ENCODE measurements at places on chromosomes 16 and 17.
A peak's percentile ranks its signal among the peaks of the same experiment; 100 is the strongest.

DNA sequence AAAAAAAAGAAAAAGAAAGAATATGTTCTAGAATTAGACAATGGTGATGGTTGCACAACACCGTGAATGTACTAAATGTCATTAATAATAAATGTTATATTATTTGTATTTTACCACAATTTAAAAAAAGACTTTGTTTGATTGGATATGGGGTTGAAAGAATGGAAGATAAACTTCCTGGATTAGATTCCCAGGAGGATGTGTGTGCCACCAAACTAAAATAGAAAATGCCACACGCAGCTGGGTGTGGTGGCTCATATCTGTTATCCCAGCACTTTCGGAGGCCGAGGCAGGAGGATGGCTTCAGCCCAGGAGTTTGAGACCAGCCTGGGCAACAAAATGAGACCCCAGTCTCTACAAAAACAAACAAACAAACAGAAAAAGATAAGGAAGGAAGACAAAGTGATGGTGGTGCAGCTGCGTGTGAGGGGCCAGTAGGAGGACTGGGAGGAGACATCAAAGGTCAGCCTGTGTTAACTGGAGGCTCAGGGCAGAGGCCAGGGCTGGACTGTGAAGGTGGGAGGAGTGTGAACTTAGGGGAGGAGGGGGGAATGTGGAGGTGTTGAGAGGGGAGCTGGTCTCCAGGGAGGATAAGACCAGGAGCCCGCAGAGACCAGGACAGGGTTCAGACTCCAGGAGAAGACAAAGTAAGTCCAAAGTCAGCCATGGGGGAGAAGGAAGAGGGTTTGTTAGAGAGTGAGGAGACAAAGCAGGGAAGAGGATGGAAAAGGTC is 4.1 kb downstream of the PECAM1 start:
- DNase-seq: no peak

DNA sequence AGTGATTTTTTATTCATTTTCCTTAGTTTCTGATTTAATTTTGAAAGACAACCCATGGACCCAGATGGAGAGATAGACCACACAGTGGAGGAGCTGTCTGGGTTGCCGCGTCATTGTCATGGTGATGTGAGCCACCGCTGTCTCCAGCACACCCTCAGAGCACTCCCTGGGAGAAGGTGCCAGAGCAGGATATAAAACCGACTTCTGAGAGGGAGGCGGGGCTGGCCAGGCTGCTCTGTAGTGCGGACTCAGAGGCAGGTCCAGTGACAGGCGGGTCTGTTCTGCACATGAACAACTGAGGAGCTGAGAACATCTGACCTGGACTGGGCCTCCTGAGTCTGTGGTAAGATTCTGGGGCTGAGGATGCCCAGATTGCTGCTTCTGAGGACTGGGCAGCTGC is 216.3 kb upstream of the NLRP1 start:
- no peak for DNase-seq

DNA sequence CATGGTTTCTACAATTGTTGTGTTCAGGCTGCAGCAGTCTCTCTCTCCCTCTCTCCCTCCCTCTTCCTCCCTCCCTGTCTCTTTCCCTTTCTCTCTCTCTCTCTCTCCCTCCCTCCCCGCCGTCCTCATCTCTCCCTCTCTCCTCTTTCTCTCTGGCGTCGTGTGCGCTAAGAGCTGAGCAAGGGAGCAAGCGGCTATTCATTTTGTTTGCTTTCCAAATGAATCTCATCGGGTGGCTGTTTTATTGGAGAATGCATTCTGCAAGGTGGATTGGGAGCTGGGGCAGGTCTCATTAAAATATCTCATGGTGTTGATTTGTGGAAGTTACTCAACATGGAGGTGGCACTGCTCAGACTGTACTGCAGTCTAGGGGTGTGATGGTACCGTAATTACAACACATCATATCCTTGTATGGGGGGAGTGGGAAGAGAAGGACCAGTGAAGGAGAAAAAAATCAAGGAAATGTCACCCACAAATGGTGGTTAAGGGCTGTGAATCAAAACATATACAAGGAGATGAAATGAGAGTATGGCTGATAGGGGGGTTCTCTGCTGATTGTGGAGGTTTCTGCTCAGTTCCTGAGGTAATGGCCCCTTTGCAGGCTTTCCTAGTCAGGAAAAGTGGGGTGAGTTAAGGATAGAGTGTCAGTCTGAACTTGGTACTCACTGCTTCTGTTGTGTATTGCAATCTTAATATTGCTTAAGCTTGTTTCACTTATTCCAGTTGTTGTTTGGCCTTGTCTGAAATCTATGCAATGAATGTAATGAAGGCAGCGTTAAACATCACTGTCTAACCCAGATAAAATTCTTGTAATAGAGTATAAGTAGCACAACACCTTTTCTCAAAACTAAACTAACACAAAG is 2.7 kb downstream of the MSL1 start:
- DNase-seq: no peak

DNA sequence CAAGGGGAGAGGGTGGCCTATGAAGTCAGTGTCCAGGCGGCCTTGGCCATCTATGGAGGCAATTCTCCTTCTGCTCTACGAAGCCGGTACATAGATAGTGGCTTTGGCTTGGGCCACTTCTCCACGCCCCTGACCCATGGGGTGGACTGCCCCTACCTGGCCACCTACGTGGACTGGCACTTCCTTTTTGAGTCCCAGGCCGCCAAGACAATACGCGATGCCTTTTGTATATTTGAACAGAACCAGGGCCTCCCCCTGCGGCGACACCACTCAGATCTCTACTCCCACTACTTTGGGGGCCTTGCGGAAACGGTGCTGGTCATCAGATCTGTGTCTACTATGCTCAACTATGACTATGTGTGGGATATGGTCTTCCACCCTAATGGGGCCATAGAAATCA is 17.3 kb downstream of the AOC3 start:
- no peak for DNase-seq

DNA sequence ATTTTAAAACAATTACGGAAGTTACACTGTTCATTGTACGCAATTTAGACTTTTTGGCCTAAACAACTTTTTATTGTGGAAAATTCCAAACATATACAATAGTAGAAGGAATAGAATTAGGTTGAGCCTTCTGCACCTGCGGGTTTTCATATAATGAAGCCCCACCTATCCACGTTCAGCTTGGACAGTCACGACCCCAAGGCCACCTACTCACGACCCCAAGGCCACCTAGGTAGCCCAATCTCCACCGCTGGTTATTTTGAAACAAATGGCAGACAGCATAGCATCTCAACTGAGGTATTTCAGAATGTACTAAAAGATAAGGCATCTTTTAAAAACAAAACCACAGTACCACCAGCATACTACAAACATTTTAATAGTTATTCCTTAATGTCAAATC is 631 bp downstream of the NLRC5 start:
- no peak for DNase-seq

GRCh38 chr16:22685459-22685830 is 128.5 kb upstream of the HS3ST2 start:
- no peak for DNase-seq

DNA sequence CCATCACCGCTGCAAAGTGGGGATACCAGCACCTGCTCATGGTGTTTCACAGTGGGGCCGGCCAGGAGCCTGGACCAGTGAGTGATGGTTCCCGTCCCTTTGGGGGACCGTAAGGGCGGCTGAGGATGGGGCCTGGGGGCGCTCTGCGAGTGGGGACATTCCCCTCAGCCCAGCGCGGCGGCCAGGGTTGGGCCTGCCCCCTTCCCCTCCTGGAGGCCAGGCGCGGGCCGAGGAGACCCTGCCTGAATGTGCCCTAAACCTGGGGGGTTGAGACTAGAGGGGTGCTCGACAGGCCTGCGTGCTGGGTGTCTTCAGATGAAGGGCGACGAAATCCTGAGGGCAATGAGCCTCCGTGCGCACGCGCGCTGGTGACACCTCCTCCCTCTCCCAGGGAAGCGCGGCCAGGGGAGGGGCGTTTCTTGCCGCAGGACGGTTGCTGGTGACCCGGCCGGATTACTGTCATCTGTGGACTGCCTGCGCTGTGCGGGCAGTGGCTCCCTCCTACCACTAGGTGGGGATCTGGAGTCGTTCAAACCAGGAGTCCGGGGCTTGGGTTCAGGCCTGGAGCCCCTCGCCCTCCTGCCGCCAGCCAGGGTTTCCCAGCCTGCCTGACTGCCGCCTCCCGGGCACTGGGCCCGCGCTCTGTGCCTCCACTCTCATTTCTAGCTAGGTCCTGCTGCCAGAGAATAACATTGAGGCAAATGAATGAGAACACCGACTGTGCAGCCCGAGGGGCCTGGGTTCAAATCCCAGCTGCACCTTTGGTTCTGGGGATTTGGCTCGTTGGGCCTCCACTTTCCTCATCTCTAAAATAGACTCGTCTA is 17.1 kb downstream of the TBX2 start:
- DNase-seq: peak; percentile 81

DNA sequence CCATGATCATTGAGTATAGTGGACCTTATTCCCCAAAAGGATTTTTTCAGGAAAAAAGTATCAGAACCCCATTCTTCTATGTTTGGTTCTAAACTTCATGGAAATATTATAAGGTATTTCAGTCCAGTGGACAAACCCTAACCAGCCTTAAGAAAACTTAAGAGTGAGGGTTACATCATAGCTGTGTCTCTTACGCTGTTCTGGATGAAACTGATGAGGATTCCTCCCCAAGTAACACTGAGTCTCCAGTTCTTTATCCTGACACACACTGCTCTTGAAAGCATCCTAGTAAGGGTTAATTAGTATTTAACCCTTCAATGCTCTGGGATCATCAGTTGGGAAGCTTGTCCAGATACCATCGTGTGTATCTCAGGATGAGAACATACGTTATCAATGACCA is 5.0 kb downstream of the LYRM1 start:
- peak; percentile 23 for DNase-seq

DNA sequence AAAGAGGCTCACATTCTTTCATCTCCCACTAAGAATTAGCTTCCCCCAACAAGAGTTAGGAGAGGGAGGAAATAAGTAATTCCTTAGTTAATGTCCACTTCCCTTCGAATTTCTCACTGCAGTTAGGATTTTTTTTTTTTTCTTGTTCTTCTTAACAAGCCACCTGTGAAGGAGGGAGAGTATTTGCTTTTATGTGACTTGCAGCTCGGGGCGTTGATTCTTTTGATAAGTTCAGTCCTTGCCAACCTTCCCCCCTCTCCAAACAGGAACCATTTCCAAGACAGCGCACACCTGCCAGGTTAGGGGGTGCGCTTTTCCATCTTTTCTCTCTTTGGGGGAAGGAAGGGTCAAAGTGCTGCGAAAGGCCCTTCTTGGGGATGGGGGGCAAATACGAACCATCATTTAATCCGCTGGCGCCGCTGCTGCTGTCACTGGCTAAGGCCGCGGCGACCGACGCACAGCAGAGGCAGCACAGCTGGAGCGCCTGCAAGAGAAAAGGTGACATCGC is 758 bp downstream of the ADAMTS18 start:
- DNase-seq: no peak

DNA sequence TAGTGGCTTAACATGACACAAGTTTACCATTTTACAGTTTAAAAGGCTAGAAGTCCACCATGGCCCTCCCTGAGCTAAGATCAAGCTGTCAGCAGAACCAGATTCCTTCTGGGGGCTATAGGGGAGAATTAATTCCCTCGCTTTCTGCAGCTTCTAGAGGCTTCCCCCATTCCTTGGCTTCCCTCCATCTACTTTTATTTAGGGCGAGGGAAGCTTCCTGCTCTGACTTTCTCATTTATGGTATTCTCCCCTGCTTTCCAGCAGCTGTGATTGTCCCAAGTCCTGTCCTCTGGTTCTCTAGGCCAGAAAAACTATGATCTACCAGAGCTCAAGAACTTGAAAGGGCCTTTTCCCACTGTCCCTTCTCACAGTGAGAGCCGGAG is 4.3 kb downstream of the CETP start:
- no peak for DNase-seq

GRCh38 chr17:41917679-41918313 is 955 bp downstream of the ACLY start:
- DNase-seq: no peak

- peak; percentile 71 for DNase-seq
Observed at GRCh38 chr17:7219812-7220592, at the start of the genes ACADVL and DLG4. Gene ACADVL, plus strand, starts transcription at chr17:7219938. Its CDS starts 47 bp downstream, at chr17:7219985. Gene DLG4, minus strand, starts transcription at chr17:7219836.

DNA sequence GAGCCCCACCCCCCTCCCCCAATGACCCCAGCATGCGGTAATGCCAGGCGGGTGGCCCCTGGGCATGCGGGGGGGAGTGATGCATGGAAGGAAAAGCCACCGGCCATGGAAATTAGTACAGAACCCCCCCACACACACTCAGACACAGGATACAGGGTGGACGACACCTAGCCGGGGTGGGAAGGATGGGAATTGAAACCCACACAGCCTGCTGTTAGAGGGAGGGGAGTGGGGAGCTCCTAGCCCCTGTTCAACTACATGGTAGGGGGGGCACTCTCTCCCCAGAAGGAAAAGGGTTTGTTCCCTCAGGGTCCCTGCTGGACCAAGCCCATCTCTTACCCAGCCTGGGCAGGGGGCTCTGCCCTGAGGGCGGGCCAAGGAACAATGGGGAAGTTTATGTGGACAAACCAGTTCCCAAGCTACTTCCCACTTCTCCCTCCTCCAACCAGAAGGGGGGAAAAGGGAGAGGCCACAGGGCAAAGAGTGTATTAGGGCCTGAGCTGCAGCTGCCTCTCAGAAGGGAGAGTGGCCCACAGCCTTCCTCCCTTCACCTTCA is 5.2 kb downstream of the TMUB2 start:
- peak; percentile 5 for DNase-seq

DNA sequence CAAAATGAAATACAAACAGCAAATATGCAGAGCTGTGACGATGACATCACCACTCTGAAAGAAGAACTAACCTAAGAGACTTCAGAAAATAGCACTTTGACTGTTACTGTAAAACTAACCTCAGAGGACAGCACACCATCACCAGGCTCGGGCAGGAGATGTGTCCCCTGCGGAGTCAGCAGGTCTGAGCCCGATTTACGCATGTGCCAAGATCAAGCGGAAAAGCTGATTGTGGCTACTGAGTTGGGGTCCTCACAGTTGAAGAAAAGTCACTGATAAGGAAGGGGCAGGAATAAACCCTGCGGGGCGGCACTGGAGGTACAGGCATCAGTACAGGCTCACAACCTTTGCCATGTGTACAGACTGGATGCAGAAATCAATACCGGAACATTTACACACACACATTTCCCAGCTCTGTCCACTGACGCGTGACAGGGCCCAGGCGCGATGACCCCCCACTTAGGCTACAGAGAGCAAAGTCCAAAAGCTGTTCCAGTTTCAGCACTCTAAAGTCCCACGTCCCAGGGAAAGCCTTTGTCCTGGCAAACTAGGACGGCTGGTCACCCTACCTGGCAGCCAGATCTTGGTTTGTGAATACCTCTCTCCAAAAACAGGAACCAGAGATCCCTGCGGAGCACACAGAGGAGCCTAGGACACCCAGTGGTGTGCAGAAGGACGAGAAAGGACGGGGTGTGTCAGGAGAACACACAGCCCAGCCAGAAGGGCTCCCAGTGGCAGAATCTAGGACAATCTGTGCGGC is 21.5 kb downstream of the TRAP1 start:
- DNase-seq: peak; percentile 78

All from MV-4-11 (cell line).